ENCODE measurements at places on chromosomes 1 and 21. TPM values are rescaled to one million over a fixed set of nuclear protein-coding genes. Genes with fewer than 3 reads are reported as not detected.

- no peak for DNase-seq
Measured at GRCh38 chr21:42301371-42302075, 13.7 kb downstream of the TFF3 start.

DNA sequence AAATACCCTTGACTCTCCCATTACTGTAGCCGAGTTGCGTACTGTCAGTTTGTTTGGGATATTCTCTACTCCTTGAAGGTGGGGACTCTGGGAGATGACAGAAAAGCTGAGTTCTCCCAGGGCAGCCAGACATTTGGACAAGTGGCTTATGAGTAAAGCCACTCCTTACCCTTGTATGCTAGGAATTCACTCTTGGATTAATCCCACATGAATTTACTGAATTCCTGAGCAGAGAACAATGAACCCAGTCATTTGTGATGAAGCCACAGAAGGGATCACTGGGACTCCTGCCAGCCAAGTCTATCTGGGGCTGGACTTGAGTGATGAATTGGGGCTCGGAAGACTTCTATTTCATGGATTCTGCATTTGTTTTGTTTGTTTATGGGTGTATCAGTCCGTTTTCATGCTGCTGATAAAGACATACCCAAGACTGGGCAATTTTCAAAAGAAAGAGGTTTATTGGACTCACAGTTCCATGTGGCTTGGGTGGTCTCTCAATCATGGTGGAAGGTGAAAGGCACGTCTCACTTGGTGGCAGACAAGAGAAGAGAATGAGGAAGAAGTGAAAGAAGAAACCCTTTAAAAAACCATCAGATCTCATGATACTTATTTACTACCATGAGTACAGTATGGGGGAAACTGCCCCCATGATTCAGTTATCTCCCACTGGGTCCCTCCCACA lies 25.1 kb downstream of the C1orf116 start:
- no peak for DNase-seq

DNA sequence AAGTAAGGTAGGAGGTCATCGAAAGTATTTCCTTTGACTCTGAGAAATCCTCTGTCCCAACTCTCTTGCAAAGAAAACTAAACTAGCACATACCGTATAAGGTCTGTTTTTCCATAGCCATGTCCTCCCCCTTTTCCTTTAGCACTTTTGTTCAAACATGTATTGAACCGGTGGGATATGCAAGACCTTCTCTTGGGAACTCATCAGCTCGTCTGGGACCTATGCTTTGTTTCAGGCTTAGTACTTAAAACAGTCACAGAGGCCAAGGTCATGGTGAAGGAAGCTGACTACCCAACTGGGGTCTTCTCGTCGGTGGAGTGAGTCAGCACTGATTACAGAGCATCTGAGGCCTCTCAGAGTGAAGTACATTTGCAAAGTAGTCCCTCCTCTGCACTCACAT lies 185.0 kb downstream of the ZBTB18 start:
- no peak for DNase-seq

DNA sequence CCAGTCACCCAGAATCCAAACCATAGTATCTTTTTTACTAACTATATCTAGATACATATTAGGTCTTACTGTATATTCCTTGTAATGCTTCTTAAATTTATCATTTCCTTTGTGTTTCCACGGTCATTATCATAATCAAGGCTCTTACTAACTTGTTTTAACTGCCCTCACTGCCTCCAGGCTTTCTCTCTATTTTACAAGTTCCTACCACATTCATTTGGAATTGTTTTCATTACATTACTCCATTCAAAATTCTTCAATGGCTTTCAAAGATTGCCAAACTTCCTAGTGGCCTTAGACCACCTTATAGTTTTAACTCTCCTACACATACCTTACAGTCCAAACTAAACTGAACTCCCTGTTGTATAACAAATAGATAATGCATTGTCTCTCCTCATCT lies 6.3 kb downstream of the HFM1 start:
- DNase-seq, result no peak

Gene C1orf56
- total RNA-seq, result 8.8 TPM

Gene MAP10
- 3.2 TPM for total RNA-seq

Gene EDN2
- 0.78 TPM for total RNA-seq

DNA sequence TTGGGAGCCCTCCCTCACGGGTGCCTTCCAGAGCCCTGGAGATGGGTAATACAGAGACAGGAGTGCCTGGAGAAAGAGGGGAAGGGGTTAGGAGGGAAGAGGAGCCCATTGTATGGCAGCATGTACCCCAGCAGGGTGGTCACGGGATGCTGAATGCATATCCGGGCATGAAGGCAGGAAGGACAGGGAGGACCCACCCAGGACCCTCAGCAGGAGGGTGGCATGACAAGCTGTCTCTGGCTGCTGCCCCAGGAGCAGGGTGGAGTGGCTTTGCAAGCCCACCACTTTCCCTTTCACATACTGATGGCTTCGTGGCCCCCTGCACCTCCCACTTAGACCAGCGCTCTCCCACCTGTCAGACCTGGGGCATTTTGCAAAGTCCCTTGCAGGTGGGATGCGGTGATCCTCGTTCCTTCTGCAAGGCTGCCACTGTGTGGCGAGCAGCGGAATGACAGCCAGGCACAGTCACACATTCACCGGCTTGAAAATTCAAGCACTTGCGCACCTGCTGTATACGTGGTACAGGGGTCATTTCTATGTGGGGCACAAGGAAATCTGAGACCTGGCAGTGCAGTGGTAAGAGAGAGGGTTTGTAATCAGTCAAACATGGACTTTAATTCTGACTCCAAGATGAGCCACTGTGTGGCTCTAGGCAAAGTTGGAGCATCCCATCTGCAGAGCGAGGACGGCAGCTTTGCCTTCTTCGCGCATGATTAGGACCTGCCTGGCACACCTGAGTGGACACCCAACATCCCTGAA lies 53.2 kb upstream of the TMEM51 start:
- no peak for DNase-seq

Gene MAST2
- total RNA-seq, result 52.1 TPM

Gene GORAB
- 4.9 TPM for total RNA-seq

Gene EVA1B
- total RNA-seq, result 45.8 TPM

DNA sequence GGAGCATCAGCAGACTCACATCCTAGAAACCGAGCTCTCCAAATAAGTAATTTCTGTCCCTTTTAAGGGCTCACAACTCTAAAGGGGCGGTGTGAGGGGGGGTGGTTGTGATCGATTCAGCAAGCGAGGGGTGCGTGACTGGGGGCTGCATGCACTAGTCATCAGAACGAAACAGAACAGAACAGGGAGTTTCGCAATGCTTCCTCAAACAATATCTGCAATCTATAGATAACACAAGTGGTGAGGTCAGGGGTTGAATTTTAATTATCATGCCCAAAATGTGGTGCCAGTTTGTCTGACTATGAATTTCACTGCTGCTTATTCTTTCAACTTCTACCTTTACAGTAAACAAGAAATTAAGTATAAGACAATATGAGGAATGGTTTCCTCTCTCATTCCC lies 1003.0 kb upstream of the NCAM2 start:
- no peak for DNase-seq

DNA sequence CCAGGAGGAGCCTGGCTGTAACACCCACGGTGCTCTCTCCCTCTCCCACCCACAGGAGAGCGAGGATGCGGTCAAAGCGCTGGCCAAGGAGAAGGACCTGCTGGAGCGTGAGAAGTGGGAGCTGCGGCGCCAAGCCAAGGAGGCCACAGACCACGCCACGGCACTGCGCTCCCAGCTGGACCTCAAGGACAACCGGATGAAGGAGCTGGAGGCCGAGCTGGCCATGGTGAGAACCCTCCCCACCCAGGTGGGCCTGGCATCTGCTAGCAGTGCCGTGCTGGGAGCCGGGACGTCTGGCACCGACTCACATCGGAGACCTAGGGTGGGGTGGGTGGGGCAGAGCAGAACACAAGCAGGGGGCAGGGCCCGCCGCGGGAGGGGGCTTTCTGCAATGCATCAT lies 109.6 kb upstream of the TMEM51 start:
- DNase-seq, result no peak

- no peak for DNase-seq
Measured at GRCh38 chr1:156644146-156644545, 2.2 kb downstream of the BCAN start.

GRCh38 chr1:182909578-182909977 lies 43.4 kb downstream of the SHCBP1L start:
- DNase-seq, result no peak

Gene SPRR1B
- not detected for total RNA-seq

DNA sequence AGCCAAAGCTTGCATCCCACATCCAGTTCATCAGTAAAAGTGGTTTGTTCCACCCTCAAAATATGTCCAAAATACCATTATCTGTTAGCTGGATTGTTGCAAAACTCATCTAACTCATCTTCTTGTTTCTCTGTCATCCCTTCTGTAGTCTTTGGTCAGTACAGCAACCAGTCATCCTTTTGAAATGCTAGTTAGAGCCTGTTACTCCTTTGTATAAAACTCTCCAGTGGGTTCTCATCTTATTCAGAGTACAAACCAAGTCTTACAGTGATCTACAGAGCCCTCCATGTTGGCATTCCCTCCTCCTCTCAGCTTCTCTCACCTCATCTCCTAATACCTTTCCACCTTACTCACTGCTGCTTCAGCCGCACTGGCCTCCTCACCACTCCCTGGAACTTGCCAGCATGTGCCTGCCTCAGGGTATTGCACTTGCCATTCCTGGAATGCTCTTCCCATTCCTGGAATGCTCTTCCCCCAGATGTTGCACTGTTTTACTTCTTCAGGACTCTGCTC lies 70.6 kb downstream of the LAMC1 start:
- no peak for DNase-seq

Gene CDC42
- 147 TPM for total RNA-seq

- no peak for DNase-seq
Measured at GRCh38 chr1:199422206-199422605, 605.3 kb upstream of the NR5A2 start.

GRCh38 chr1:90317628-90318027 lies 322.7 kb downstream of the ZNF326 start:
- no peak for DNase-seq

DNA sequence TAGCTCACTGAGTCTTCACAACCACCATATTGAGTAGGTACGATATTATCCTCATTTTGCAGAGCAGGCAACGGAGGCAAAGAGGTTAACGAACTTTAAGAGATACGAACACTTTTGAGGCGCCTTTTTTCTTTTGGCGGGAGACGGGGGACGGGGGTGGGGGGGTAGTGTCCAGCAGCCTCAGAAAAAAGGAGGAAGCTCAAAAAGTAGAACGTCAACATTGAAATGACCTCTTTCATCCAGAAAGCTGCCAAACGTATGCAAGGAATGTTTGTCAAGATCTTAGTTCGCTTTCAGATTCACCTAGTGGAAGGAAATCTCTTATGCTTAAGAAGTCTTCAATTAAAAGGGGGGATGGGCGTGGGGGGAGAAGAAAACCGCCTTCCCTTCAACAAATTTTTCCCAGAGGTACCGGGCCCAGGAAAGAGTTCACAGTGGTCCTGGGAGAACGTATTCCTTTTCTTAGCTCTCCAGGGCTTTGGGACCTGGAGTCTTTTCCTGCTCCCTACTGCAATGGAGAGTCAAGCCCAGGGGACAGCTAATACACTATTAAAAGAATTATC lies 1.1 kb upstream of the PCAT6 start:
- DNase-seq, result no peak

- DNase-seq, result no peak
Measured at GRCh38 chr1:41274752-41275545, 32.8 kb upstream of the SCMH1 start.

DNA sequence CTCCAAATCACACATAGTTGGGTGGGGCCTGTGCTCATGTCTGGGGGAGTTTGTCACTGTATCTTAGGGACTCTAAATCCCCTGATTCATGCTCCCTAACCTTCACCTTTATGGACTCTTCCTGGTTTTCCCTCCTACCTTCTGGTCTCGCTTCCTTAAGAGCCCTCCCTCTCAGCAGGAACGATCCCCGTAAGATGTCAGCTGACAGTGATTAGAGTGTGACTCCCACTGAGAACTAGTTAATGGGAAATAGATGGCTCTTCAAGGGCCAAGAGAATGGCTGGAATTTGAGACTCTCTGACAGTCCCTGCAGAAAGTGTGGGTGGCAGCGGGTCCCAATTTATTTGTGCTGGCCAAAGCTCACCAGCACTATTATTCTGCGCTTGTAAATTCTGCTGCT lies 22.0 kb downstream of the LYPD8 start:
- no peak for DNase-seq

DNA sequence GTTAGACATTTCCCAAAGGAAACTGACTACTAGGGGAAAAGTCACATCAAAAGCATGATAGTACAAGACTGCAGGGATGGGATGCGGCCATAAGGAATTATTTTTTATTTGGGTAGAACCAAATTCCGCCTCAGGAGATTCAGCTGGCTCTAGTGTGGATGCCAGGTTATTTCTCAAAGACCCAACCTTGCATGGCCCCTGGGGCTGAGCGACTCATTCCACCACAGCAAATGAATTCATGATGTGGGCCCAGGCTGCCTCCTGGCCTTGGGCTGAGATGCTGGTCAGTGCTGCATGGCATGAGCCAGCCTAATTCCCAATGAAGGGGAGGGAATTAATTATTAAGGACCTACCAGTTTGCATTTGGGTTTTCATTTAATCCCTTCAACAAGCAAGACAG lies 11.8 kb downstream of the TMEM35B start:
- no peak for DNase-seq

Gene NTMT2
- 1.9 TPM for total RNA-seq

GRCh38 chr1:44678120-44678519 lies 3.6 kb downstream of the ARMH1 start:
- DNase-seq, result no peak

Gene SPRR2G
- not detected for total RNA-seq

- no peak for DNase-seq
Measured at GRCh38 chr1:117754061-117754969, 148.5 kb downstream of the TENT5C start.

Gene LRRC3
- total RNA-seq, result 1.7 TPM

DNA sequence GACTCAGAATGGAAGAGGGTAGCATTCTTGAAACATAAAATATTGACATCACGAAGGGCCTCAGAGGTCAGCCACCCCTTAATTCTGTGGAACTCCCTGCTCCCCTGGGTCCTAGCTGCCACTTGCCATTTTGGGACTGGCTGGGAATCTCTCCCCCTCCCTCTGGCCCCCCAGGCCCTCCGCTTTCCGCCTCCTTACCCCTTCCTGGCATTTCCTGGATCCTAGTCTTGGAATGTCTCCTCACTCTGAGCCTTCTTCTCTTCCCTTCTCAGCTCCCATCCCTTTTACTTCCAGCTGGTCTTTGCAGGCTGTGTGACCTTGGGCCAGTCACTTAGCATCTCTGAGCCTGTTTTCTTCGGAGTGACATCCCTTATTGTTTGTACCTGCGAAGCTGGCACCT lies 4.5 kb downstream of the PADI1 start:
- DNase-seq, result no peak

GRCh38 chr1:214506972-214507431 lies 44.4 kb downstream of the PTPN14 start:
- DNase-seq, result no peak

GRCh38 chr21:41112740-41113692 lies 54.9 kb upstream of the BACE2 start:
- DNase-seq, result peak; percentile 54

Data from right atrium auricular region (tissue), 2 donors.